ENCODE measurements at places on chromosomes 3 and 15.

- DNase-seq = no peak
Measured at GRCh38 chr3:150351398-150351797, 56.7 kb upstream of the TSC22D2 start.

- no peak for DNase-seq
Measured at GRCh38 chr15:72184165-72184811, 13.3 kb downstream of the GRAMD2A start.

- DNase-seq = no peak
Measured at GRCh38 chr15:66101715-66102395, 151.7 kb downstream of the MEGF11 start.

DNA sequence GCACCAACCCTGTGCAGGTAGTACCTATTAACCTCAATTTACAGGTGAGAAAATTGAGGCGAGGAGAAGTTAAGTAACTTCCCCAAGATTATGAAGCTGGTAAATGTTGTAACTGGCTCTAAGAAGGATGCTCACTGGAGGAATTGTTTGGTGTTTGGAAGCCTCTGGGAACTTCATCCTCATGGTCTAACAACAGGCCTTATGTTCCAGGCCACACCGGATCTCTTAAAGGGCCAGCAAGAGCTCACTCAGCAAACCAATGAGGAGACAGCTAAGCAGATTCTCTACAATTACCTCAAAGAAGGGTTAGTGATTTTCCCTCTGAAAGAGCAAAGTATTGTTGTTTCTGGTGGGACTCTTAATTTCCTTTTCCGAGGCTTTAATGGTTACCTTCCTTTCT is 63.9 kb downstream of the CGNL1 start:
- no peak for DNase-seq

GRCh38 chr15:63834500-63835210 is 907 bp upstream of the HERC1 start:
- DNase-seq = no peak
